ENCODE measurements at places on chromosomes 11 and 22.

GRCh38 chr11:122023614-122024250 is 92.3 kb downstream of the BLID start:
- DNase-seq = no peak

DNA sequence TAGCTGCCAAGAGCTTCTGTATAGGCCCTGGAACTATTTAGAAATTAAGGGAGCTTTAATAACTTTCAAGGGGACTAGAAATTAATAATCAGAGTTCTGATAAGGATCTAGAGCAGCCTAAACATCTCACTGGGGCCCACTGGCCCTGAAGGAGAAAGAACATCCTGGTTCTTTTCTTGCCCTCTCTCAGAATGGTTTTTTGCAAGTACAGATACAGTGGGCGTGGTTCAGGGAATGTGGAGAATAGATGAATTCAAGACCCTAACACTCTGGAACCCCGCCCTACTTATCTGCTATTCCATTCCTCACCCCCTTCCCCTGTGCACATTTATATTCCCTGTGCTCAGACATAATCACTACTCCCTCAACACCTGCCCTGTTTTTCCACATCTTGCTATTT is 90.2 kb downstream of the PARVA start:
- DNase-seq = no peak

DNA sequence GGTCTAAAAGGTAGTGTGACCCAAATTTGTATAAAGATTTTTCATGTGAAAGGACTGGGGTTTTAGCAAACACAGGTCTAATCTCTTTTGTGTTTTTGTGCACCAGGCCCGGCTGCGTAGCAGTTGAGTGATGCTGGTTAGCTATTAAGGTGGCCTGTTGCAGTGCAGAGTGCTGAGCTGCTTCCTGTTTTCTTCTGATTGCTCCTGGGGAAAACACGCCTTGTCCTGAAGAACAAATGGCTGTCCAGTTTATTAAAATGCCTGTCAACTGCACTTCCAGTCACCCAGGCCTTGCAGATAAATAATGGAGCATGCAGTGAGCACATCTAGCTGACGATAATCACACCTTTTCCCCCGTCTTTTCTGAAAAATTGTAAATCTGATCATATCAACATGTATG is 1.8 kb downstream of the SRSF8 start:
- DNase-seq = no peak

GRCh38 chr11:122663056-122663740 is 7.7 kb downstream of the UBASH3B start:
- DNase-seq = no peak

DNA sequence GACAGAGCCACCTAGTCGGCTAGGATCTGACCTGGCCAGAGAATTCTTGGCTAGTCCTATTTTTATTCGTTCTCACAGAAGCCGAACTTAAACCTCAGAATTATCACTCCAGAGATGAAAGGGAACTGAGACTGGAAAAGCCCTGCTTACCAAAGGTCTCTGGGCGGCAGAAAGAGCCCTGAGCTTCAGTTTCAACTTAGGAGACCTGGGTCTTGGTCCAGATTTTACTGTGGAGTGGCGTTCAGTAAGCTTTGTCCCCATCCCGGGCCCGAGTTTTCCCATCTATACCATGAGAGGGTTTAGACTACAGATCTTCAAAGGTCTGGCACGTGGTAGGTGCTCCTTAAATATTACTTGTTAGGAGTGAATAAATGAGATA is 516 bp downstream of the NEU3 start:
- DNase-seq = no peak

- no peak for DNase-seq
Observed at GRCh38 chr22:49296561-49296960, 531.1 kb downstream of the BRD1 start.

GRCh38 chr11:126499131-126499752 is 143.8 kb downstream of the ST3GAL4 start:
- DNase-seq = no peak

GRCh38 chr11:110176366-110177085 is 83.3 kb downstream of the ZC3H12C start:
- no peak for DNase-seq

DNA sequence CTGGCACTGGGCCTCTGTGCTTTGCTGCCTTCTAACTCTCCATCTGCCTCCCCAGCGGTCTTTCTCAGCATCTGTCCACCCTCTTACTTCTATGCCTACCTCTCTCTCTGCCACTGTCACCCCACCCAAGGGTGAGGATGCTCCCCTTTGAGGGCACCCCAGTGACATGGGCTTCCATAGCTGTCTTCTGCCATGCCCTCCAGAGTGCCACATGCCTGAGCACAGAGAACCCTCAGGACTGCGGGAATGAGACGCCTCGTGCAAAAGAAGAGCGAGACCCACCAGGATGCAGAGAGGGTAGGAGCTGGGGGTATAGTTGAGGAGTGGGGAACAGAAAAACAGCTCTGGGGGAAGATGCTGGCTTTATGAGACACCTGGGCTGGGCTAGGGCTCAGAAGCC is 64.3 kb downstream of the BTG4 start:
- DNase-seq = no peak

- no peak for DNase-seq
Observed at GRCh38 chr22:44200451-44200850, 19.7 kb downstream of the PARVG start.

DNA sequence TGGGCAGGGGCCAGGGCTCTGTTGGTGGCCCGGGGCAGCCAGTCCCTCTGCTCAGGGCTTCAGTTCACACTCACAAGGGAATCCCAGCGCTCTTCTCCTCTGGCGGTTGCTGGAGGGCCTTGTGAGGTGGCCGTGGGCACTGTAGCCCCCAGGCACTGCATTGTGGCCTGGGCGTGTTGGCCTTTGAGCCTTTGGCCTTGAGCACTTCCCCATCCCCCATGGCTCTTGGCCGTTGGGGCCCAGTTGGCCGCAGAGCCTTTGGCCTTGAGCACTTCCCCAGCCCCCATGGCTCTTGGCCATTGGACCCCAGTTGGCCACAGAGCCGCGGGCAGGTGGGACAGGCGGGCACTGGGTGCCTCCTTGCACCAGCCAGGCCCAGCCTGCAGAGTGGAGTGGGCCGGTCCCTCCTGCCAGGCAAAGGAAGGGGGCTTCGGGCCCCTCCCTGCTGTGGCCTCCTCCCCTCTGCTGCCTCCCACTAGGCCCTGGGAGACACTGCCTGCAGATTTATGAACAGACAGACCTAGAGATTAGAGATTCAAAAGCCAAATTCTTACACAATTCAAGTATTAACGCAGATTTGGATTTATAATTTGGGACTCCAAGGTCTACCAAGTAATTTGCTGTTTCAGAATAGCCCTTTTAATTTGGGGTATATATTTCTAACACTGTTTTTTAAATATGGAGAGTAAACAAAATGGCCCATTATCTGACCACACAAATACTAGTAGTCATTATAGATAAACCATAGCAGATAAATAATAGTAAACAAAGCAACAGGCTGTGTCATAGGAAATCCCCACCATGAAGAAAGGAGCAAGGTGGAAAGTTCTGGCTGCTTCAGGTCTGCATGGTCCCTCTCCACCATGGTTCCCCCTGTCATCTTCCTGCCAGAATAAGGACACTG is 18.2 kb upstream of the TXNRD2 start:
- DNase-seq = no peak

- DNase-seq = no peak
Observed at GRCh38 chr11:2590131-2590964, 109.4 kb downstream of the KCNQ1OT1 start.

- DNase-seq = no peak
Observed at GRCh38 chr11:116903090-116903489, 65.7 kb upstream of the APOA1 start.

DNA sequence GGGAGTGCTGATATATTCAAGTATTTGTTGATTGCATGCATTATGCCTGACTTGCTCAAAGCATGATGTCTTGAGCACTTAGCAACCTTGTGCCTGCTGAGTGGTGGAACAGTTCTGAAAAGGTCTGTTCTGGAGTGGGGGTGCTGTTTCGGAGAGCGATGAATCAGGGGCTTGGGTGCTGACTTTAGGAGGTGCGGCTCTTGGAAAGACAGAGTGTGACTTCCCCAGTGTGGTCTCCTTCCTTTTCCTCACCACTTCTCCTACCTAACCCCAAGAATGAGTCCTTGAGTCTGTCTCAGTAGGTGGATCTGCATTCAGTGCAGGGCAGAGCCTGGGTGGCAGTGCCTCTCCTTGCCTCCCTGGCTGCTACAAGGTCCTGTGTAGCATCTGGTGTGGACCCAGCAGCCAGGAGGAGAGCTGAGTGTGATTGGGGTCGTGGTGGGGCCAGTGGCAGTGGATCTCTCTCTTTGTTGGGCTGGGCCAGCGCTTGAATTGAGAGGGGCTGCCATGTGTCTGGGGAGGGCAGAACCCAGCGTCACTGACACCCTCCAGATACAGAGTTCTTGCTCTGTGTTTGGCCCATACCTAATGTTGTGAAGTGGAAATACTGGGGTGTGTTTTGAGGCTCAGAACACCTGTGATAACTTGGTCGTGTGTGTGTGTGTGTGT is 35.9 kb downstream of the ST3GAL4 start:
- DNase-seq = no peak

- no peak for DNase-seq
Observed at GRCh38 chr11:72582206-72583176, 91.7 kb downstream of the PDE2A start.

- DNase-seq = no peak
Observed at GRCh38 chr11:96329419-96329818, 13.6 kb downstream of the MAML2 start.

DNA sequence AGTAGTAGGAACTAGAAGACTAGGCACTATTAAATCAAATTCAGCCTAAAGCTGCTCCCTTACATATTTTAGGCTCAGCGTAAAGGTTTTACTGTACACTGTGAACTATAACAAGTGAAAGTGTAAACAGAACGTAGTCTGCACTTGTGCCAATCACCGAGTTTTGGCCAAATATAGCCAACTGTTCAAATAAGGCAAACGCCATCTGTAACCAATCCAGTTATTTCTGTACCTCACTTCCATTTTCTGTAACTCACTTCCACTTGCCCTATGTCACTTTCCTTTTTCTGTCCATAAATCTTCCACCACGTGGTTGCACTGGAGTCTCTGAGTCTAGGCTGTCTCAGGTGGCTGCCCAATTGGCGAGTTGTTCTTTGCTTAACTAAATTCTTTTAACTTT is 2132.2 kb downstream of the LRRC4C start:
- DNase-seq = no peak

- DNase-seq = no peak
Observed at GRCh38 chr22:44711690-44712555, 9.9 kb downstream of the PRR5 start.

DNA sequence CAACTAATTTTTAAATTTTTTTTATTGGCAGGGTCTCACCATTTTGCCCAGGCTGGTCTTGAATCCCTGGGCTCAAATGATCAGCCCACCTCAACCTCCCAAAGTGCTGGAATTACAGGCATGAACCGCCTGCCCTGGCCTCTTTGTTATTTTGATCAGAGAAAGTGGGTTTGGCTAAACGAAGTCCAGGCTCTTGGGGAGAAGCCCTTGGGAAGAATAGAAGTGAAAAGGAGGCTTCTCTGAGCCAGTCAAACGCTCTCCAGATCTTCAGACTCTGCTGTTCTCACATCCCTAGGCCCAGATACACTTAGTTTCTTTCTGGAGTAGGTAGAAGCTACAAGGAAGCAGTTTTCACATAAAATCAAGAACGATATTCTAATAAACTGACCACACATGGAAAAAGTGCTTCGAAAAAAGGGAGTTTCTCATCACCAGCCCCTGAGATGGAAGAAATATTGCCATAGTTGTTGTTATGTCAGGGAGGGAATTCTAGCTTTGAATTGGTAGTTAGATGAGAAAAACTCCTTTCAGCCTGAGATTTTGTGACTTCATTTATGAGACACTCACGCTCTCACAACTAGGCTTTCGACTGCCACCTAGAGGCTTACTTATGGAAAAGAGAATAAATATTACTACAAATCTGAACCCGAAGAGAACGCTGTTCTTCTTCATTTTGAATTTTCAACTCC is 41.7 kb upstream of the AQP11 start:
- peak; percentile 30 for DNase-seq

DNA sequence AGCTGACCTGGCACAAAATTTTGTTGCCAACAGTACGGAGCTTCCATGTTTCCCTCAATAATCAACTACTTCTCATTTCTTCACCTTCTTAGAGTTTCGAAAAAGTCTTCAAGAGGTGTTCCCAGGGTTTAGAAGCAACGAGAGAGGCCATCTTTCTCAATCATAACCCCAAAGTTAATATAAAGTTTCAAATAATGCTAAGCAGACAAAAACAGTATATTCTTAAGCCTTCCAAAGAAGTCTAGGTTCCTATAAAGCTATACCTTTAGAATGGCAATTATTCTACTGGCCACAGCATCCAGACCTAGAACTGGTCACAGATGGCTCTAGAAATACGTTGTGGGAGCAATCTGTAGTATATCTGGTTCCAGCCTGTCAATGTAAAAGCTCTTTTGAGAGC is 16.9 kb downstream of the DDX6 start:
- no peak for DNase-seq

DNA sequence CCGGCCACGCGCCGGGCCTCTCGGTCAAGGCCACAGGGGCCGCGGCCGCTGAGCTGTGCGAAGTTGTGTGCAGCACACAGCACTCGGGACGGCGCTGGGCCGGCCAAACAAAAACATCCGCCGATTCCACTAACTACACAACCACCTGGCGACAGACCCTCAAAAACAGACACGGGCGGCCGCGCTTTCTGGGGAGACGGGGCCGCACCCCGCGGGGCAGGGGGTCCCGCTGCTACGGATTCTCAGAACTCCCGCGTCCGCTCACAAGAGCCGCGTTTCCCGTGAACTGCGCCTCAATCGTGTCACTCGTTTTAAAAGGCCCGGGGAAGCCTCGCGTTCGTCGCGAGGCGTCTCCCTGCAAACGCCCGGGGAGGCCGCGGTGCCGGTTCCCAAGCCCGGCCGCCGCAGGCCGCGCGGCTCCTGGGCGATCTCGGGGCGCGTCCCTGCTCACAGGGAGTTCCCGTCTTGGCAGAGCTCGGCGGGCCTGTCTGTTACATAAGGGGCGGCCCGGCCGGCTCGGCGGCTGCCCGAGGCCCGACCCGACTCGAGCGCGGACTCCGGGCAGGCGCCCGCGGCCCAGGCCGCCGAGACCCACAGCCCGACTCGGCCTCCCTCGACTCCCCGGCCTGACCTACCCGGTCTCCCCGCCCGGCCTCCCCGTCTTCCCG is 936 bp downstream of the BRD1 start:
- DNase-seq = no peak

GRCh38 chr11:69130654-69131053 is 25.1 kb upstream of the SMIM38 start:
- no peak for DNase-seq
